Endothelial cell (in vitro differentiated cells): ENCODE measurements at places on chromosomes 12 and 14. TPM values are rescaled to one million over a fixed set of nuclear protein-coding genes. Genes with fewer than 3 reads are reported as not detected.

DNA sequence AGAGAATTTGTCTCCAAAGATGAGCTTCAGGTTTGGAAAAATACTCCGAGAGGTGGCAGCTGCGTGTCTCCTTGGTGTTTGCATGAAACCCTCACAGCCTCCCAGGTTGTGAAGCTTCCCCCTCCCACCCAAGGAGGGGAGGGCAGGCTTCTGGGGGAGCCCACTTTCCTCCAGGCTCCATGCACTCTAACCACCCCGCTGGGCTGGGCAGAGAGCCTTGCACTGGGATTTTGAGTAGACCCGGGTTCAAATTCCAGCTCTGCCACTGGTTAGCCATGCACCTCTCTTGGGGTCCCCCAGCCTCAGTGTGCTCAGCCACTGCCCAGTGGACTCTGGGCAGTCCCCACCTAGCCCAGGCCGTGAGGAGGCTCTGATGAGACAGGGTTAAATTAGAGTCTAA lies 4.3 kb upstream of the DLK1 start:
- no peak for DNase-seq

GRCh38 chr14:28406196-28406595 lies 360.4 kb upstream of the FOXG1 start:
- DNase-seq, result no peak

GRCh38 chr12:54941659-54942058 lies 42.9 kb downstream of the TESPA1 start:
- no peak for DNase-seq

- no peak for DNase-seq
Measured at GRCh38 chr14:65151609-65151956, 49.3 kb upstream of the MAX start.

DNA sequence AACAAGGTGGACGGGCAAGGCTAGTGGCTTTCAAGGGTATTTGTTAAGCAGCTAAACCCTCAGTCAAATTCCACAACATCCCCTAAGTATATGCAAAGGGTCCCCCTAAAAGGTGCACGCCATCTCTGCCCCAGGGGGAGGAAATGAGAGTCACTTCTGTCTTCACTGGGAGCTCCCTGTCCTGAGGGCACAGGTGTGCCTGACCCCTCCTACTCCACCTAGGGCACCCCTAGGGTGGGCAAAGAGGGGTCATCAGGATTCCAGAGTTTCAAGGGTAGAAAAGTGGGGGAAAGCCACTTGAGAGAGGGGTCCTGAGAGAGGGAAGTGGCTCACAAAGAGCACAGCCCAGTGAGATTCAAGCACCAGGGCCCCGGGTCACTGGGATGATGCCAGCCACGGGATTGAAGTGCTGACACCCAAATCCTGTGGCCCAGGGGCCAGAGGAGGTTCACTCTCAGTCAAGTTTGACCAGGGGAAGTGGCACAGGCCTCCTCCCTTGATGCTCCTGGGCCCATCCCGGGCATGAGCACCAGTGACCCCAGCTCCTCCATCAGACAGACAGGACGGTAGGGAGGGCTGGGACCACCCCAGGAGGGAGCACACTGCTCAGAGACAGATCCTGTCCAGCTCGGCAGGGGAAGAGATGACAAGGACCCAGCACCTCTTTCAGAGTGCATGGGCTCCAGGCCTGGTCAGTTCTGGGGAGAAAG lies 82.3 kb upstream of the BCL11B start:
- DNase-seq, result no peak

DNA sequence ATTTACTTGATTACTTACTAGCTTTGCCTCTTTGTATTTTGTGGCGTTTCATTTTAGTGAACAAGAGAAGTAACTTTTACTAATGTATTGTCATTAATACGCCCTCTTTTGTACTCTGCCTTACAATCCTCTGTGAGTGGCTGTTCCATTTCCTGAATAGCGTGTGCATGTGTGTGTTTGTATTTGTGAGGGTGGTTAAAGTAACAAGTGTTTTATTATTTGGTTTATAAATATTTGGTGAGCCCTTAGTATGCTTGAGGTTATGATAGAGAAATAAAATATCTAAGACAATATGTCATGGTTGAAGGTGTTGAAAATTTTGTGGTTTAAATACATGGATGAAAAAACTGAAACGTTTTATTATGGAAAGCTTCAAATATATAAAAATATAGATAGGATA lies 71.7 kb upstream of the REP15 start:
- no peak for DNase-seq

GRCh38 chr12:131597333-131597732 lies 113.6 kb upstream of the SFSWAP start:
- no peak for DNase-seq

DNA sequence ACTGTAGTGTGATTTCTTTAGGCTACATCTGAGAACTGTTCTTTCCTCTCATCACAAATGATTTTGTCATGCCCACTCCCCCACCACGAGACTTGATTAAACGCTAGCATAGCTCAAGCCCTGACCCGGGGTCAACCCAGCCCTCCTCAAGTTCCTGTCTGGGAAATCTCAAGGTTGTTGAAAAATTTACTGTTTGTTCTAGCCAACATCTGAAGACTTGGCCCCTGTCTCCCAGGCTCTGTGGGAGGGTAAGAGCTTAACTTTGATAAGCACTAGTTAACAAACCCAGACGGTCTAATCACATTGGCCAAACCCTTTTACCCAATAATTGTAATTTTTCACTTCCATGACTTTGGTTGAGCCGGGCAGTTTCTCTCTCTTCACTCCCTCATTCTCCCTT lies 86.2 kb upstream of the AMIGO2 start:
- DNase-seq, result no peak

- no peak for DNase-seq
Measured at GRCh38 chr12:112112409-112113133, 4.0 kb upstream of the NAA25 start.

Gene BCAT1
- total RNA-seq, result 110 TPM

Gene PLBD2
- total RNA-seq, result 26.6 TPM

Gene CMKLR1
- 0.51 TPM for total RNA-seq

GRCh38 chr14:74841230-74842207 lies 34.4 kb downstream of the PROX2 start:
- DNase-seq, result no peak

Gene HOXC5
- not detected for total RNA-seq

Gene ATP5MC2
- 342 TPM for total RNA-seq

DNA sequence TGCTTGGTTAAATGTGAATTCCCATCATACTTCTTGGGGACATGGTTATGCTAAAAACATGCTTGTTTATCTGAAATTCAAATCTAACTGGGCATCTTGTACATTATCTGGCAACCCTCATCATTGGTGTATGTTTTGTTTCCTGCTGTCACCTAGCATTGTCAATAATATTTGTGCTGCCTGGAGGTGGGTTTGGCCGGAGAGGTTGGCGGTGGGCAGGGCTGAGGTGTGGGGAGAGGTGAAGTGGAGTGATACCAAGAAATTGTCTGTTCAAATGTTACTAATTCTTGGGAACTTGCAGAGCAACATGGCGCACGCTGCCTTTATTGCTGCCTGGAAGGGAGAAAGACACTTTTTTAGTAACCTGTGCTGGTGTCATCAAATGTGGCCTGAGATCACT lies 280.5 kb downstream of the VRK1 start:
- DNase-seq, result no peak

DNA sequence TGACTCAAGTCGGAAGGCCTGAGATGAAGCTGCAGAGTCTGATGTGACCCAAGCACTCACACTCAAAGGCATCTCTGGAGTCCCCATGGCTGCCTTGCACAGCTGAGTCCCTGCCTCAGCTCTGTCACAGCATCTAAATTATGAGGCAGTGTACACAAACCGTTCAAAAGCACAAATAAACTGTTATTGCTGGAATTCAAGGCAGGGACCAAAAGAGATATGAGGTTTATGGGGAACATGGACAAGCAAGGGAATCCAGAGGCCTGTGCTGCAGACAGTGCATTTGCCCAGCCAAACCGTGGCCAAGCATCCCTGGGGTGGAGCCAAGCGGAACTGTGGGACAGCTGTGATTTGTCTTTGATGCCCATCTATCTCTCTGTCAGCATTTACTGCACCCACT lies 91.3 kb downstream of the RPS29 start:
- DNase-seq, result no peak

DNA sequence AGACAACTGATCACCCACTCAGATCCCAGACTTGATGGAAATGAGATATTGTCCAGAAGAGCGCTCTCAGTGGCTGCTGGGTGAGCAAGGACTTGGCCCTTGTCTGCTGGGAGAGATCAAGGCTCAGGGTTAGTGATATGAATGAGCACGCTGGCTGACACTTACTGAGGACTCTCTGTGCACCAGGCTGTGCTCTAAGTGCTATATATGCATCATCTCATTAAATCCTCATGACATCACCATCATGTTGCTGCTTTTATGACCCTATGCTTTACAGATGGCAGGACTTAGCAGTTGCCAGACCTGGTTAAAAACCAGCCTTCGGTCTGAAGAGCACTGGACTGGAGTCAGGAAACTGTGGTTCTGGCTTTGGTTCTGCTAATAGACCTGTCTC lies 260.9 kb downstream of the VRK1 start:
- DNase-seq, result no peak

- DNase-seq, result no peak
Measured at GRCh38 chr12:56234746-56235436, 5.0 kb downstream of the SLC39A5 start.

Gene ULK1
- total RNA-seq, result 53.7 TPM
